ENCODE measurements at places on chromosomes 7 and 10.
A peak's percentile ranks its signal among the peaks of the same experiment; 100 is the strongest.

- DNase-seq: no peak
Measured at GRCh38 chr10:36173364-36173763, 531.3 kb upstream of the FZD8 start.

DNA sequence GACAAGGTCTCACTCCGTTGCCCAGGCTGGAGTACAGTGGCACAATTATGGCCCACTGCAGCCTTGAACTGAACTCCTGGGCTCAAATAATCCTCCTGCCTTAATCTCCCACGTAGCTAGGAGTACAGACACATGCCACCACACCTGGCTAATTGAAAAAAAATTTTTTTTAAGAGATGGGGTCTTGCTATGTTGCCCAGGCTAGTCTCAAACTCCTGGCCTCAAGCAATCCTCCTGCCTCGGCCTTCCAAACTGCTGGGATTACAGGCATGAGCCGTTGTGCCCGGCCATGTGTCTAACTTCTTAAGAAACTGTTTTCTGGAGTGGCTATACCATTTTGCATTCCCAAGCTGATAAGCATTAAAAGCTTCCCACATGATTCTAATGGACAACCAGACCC lies 9.5 kb upstream of the EFCAB10 start:
- no peak for DNase-seq

DNA sequence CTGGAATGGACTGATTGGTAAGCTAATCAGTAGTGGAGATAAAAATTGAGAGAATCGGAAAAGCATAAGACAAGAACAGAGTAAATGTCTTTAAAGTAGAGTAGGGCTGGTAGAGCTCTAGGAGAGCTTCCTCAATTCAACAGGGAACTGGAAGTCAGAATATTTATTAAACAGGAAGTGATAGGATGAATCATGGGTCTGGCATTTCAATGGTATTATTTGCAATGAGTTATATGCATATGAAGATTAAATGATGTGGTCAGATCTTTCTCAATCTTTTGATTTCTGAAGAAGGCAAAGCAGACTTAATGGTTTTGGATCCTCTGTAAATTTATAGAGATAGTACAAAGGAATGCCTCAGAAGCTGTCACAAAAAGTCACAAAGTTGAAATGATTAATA lies 349.0 kb downstream of the HPSE2 start:
- no peak for DNase-seq

DNA sequence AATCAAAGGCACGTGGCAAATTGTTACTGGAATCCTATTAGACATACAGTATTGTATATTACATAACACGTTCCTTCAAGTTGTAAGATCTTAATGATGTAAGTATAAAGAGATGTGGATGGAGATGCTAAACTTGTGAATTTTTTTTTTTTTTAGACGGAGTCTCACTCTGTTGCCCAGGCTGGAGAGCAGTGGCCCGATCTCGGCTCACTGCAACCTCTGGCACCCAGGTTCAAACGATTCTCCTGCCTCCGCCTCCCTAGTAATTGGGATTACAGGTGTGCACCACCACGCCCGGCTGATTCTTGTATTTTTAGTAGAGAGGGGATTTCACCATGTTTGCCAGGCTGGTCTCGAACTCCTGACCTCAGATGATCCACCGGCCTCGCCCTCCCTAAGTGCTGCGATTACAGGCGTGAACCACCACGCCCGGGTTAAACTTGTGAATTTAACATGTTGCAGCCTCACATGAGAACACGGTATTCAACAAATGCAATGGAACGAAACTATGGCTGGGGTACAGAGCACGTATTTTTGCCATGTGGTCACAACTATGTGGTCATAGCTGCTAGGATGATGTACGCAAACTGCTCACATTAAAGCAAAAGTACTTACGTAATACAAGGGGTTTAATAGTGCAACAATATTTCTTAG lies 818 bp upstream of the SUPV3L1 start:
- no peak for DNase-seq

- no peak for DNase-seq
Measured at GRCh38 chr7:18901351-18901750, 216.1 kb downstream of the TWIST1 start.

GRCh38 chr7:148914208-148914777 lies 30.2 kb upstream of the EZH2 start:
- peak; percentile 70 for DNase-seq

- no peak for DNase-seq
Measured at GRCh38 chr10:106547047-106547635, 617.4 kb downstream of the SORCS1 start.

GRCh38 chr10:89574368-89574767 lies 39.0 kb upstream of the SLC16A12 start:
- no peak for DNase-seq

DNA sequence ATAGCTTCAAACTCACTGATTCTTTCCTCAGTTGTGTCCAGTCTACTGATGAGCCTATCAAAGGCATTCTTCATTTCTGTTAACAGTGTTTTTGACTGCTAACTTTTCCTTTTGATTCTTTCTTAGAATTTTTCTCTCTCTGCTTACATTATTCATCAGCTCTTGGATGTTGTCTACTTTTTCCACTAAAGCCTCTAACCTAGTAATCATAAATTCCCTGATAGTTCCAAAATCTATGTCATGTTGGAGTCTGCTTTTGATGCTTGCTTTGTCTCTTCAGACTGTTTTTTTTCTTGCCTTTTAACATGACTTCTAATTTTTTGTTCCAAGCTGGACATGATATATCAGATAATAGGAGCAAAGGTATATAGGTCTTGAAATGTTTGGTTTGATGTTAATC lies 78.0 kb downstream of the ADAM22 start:
- no peak for DNase-seq

DNA sequence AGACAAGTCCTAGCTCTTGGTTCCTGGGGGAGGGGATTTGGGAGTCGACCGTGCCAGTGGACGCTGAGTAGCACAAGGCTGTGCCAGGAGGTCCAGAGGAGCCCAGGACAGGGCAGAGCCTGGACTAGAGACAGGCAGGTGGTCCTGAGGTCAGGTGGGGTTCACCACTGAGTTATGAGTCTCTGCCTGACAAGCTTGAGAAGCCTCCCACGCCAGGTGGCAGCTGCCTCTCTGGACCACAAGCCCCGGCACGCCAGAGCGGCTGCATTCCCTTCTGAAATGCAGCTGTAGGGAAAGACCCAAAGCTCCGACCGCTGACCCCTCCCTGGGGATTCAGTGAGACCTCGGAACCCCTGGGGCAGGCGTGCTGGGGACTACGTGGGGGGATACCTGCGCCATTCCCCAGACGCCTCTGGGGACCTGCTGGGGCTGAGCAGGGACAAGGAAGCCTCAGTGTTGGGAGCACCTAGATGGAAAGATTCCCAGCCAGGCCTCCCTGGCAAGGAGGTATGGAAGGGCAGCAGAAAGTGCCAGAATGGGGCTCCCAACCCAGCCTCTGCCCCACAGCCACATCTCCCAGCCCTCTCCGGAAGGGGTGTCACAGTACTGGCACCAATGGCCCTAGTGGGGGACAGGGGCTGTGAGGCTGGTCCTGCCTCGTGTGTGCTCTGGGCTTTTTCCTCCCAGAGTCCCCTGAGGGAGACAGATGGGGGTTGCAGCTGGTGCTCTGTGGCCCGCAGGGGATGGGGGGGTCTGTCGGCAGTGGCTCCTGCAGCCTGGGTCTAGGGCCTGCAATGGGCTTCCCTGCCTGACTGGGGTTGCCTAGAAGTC lies 29.0 kb downstream of the PDGFA start:
- no peak for DNase-seq

GRCh38 chr7:137407078-137407477 lies 63.5 kb upstream of the PTN start:
- DNase-seq: no peak

- DNase-seq: no peak
Measured at GRCh38 chr7:138247081-138247480, 170.8 kb downstream of the AKR1D1 start.

DNA sequence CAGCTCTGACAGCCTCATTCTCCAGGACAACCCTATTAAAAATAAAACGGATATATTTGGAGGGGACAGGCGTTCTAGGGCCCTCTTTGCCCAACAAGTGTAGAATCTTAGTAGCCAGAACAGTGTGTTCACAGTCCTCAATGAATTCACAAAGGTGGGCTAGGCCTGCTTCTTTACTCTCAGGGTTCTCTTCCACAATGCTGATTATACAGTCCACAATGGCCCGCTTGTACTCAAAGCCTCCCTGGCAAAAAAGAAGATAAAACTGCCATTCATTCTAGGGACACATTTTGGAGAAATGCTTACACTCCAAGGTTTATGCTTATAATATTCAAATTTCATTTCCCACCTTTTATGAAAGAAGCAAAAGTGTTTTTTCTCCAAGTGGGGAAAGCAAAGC lies 62.6 kb downstream of the MEST start:
- DNase-seq: no peak

DNA sequence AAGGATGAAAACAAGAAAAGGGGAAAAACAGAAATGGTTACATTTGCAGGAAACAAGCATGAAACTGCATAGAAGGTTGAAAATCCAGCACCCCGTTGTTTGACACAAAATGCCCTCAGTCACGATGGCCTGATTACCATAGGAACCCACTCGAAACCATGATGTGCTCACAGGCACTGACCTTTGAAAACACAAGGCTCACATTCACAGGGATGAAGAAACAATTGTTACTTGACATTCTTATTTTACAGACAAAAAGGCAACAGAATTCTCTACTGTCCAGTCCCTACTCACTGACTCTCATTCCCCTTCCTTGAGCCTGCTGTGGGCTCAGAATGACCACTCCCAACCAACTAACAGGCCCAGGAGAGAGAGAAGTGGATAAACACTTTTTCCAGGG lies 131.4 kb upstream of the PDLIM1 start:
- no peak for DNase-seq

- no peak for DNase-seq
Measured at GRCh38 chr10:73785721-73786511, 510 bp downstream of the ZSWIM8 start.

DNA sequence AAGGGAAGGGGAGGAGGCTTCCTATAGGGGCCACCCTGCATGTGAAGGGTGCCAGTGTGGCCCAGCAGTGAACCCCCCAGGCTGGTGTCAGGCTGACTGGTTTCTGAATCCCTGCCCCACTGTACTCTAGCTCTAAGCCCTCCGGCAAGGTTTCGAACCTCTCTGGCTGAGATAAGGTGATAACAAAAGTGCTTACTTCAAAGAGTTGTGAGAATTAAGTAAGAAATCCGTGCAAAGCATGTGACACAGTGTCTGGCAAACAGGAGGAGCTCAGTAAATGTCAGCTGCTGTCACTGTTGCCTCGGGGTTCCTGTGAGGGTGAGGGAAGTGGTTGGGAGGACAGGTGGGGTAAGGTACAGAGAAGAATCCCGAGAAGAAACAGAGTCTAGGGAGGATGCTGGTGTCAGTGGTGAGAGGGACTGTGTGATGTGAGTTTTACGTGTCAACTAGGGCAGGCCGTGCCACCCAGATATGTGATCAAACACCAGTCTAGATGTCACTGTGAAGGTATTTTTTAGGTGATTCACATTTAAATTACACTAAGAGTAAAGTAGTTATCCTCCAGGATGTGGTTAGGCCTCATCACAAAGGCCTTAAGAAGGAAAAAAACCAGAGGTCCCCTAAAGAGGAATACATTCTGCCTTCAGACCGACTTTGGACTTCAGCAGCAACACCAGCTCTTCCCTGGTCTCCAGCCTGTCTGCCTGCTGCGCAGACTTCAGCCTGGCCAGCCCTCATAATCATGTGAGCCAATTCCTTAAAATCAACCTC lies 64.4 kb downstream of the BPGM start:
- no peak for DNase-seq

DNA sequence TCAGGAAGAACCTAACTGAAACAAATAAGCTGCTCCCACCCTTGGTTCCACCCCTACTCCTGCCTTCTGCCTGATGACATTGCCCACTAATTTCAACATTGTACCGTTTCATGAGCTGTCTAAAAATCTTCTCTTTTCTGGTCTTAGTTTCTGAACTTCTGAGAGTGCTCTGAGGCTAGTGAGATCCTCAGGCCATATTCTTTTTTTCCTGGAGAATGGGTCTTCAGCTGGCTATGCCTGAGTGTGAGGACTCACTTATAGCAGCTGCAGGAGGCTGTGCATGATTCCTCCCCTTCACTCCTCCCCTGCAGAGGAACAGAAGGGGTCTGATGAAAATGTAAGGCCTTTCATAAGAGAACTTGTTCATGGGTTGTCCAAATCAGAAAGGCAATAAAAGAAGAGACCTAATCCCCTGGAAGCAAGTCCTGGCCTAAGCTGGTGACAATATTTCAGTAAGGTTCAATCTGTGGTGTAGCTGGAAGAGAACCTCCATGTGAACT lies 11.1 kb downstream of the HOXA4 start:
- no peak for DNase-seq

DNA sequence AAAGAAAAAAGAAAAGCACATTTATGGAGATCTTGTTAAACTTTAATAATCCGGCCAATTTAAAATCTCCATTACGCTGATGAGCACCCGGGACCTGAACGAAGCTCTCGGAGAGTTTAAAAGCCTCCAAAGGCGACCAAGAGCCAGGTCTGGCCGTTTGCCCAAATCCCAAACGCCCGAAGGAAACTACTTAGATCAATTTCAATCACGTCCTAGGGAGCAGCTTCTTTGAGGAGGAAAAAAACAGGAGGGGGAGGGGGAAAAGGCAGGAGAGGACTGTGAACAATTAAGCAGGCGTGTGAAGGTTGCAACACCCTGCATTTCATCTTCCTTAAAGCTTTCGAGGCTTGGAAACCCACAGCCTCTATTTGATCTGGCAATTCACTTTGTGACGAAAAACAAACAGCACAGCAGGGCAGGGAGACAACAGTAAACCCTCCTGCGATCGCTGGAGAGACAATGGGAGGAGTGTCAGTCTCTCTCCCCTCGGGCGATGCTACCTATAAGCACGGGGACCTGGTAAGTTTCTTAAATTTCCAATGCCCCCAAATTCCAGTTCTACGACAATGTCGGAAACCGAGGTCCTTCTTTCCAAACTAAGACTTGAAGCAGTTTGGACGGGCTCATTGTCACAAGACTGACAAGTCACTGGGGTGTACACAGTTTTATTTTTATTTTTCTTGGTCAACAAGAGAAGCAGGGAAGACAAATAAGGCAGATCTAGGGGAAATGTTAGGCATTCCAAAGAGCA lies 1.2 kb downstream of the KLF6 start:
- peak; percentile 52 for DNase-seq

GRCh38 chr7:14377646-14378266 lies 388.3 kb upstream of the ETV1 start:
- DNase-seq: no peak

DNA sequence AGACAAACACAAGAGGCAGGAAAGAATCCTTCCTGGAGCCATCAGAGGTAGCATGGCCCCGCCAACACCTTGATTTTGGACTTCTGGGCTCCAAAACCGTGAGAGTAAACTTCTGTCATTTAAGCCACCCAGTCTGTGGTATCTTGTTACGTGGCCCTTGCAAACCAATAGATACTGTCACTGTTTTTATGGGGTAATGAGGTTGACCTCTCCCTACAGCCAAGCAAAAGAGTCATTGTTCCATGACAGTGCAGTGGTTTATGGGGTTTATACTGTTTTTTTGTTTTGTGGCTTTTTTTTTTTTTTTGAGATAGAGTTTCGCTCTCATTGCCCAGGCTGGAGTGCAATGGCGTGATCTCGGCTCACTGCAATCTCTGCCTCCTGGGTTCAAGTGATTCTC lies 32.8 kb downstream of the KIAA1549 start:
- no peak for DNase-seq

GRCh38 chr10:84172467-84173356 lies 889 bp upstream of the GPR15LG start:
- DNase-seq: no peak
